Fibroblast of skin of left biceps (primary cell): ENCODE measurements at places on chromosomes 2 and 18.

- DNase-seq, result no peak
These were observed 3.1 kb downstream of the SLC5A7 start for GRCh38 chr2:107989445-107989844.

DNA sequence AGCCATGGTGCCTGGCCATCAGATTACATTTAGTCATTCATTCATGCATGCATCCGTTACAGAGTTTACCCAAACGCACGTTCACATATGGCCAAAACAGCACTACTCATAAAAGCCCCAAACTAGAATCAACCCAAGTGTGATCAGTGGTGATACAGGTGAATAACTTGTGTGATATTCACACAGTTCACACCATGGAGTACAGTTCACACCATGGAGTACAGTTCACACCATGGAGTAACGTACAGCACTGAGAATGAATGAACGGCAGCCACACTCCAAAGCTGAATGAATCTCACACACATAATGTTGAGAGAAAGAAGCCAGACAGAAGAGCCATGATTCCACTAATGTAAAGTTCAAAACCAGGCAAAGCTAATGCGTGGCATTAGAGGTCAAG is 12.3 kb upstream of the SLC66A3 start:
- DNase-seq, result no peak

GRCh38 chr2:9018534-9018933 is 15.1 kb upstream of the MBOAT2 start:
- no peak for DNase-seq

DNA sequence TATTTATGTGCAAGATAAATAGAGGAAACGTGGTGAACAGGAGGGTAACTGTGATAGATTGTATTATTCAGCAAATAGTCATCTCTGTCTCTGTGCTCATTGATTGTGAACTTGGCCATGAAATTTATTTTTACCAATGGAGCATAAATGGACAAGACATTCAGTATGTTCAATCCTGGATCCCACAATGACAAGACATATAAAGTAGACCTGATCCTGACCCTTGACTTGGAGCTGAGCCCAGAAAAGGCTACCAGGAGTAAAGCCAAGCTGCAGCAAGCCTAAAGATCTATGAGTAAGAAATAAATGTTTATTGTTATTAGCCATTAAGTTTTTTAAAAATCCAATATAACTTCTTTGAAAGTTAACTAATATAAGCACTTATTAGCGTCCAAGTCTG is 531.2 kb downstream of the PIK3C3 start:
- no peak for DNase-seq

DNA sequence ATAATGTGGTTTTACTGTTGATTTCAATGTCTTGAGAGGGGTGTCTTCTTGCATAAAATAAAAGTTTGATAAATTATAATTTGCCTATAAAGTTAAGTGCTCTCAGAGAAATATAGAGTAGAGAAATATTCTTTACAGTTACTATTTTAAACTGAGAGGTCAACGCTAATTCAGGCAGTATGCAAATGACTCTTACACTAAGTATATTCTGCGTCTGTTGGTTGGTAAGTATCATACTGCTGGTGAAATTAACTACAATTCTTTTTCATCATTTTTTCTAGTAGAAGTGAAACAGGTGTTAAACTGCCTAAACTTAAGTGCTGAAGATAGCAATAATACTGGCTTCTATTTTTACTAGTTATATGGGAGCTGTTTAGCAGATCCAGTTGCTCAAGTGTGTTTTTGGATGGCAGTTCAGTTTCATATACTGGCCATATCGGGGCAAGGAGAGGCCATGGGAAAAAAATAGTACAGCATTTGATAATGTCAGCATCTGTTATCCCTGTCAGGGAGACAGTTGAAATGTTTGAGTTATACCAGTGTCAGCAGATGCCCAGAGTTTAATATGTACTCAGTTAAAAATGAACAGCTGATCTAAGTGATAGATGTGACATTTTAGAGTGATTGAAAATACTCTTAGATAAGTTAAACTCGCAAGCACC is 86.2 kb downstream of the MIB1 start:
- no peak for DNase-seq

GRCh38 chr2:196239622-196240587 is 68.5 kb upstream of the STK17B start:
- no peak for DNase-seq
